Testis (tissue), 5 donors: ENCODE measurements at places on chromosomes 7 and 10. TPM values are rescaled to one million over a fixed set of nuclear protein-coding genes. Genes with fewer than 3 reads are reported as not detected.

GRCh38 chr7:101031082-101031481, 11.2 kb downstream of the MUC17 start:
- no peaks in the 10 kb centered on the region for H3K36me3 ChIP-seq
- H3K4me1 ChIP-seq = no peaks in the 10 kb centered on the region
- H3K4me3 ChIP-seq = no peak overlapping the region
- no peaks in the 10 kb centered on the region for H3K27me3 ChIP-seq

- no peak overlapping the region for H3K4me3 ChIP-seq
- H3K27me3 ChIP-seq = no peaks in the 10 kb centered on the region
- no peak for DNase-seq
- H3K36me3 ChIP-seq = no peaks in the 10 kb centered on the region
- no peaks in the 10 kb centered on the region for H3K4me1 ChIP-seq
- no peak overlapping the region for H3K27ac ChIP-seq
Observed at GRCh38 chr7:143433759-143434158, 9.5 kb upstream of the TAS2R60 start.

DNA sequence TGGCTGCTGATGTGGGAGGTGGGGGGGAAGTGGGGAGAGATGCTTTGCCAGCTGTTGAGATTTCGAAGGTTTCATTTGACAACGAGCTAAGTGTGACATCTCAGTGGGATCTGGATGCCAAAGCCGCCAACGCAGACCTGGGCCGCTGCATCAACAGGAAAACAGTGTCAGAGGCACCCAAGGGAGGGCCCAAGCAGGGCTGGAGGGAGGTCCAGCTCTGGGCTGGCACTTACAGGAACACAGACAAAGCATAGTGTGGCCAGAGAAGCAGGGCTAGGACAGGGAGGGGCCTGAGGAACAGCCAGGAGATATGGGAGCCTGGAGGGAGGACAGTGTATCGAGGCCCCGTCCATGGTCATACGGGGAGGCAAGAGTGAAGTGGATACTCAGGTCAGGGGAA, 73.1 kb downstream of the GTF2IRD1 start:
- no peak for DNase-seq
- H3K27ac ChIP-seq = no peak overlapping the region
- H3K27me3 ChIP-seq = no peaks in the 10 kb centered on the region
- no peak overlapping the region for H3K4me3 ChIP-seq
- H3K4me1 ChIP-seq = no peaks in the 10 kb centered on the region

GRCh38 chr7:44103923-44104859, at the start of gene AEBP1:
Gene AEBP1 (plus strand): TSS chr7:44104345. CDS start chr7:44104666, 321 bp downstream.
- DNase-seq = no peak
- peak within 1 kb of the TSS; percentile 94 for H3K27ac ChIP-seq
- H3K4me1 ChIP-seq = peaks cover 14% of the 10 kb centered on the region
- H3K27me3 ChIP-seq = no peaks in the 10 kb centered on the region

- no peak overlapping the region for H3K4me3 ChIP-seq
- DNase-seq = no peak
- H3K27me3 ChIP-seq = no peaks in the 10 kb centered on the region
- H3K27ac ChIP-seq = no peak overlapping the region
Observed at GRCh38 chr10:48573045-48573444, 31.8 kb downstream of the ARHGAP22 start.

- no peak overlapping the region for H3K27ac ChIP-seq
- H3K36me3 ChIP-seq = no peaks in the 10 kb centered on the region
- H3K4me1 ChIP-seq = no peaks in the 10 kb centered on the region
- H3K27me3 ChIP-seq = no peaks in the 10 kb centered on the region
- no peak overlapping the region for H3K4me3 ChIP-seq
Observed at GRCh38 chr7:129089521-129090212, 34.8 kb upstream of the TNPO3 start.

GRCh38 chr7:112357136-112357535, 93.1 kb upstream of the IFRD1 start:
- no peaks in the 10 kb centered on the region for H3K27me3 ChIP-seq
- H3K4me1 ChIP-seq = no peaks in the 10 kb centered on the region
- H3K27ac ChIP-seq = no peak overlapping the region
- no peak overlapping the region for H3K4me3 ChIP-seq

DNA sequence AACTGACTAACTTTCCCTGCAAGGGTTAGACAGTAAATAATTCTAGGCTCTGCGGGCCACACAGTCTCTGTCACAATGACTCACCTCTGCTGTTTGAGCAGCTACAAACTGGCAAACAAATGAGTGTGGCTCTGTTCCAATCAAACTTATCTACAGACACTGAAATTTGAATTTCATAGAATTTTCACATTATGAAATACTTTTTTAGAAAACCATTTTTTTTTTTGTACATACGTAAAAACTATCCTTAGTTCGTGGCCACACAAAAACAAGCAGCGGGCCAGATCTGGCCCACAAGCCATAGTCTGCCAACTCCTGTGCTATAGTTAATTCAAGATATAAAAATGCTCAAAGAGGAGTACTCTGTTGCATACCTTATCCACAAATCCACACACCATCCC, 32.6 kb downstream of the PIP4K2A start:
- H3K27me3 ChIP-seq = no peaks in the 10 kb centered on the region
- no peak overlapping the region for H3K27ac ChIP-seq

Gene CCM2
- polyA plus RNA-seq = 57.6 TPM

DNA sequence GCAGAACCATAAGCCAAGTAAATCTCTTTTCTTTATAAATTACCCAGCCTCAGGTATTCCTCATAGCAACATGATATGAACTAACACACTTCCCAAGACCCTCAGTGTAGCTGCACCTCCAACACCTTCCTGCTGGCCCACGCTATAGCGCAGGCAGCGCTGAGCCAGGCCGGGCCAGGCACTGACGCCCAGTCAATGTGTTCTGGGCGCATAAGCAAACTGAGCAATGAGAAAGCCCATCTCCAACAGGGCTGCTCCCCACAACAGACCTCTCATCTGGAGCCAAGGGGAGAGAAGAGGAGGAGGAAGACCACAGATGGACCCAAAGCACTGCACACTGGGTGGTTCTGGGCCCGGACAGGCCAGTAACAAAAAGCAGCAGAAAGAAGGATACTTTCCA, 40.8 kb downstream of the FAM53B start:
- no peak overlapping the region for H3K4me3 ChIP-seq
- H3K27ac ChIP-seq = peak overlapping the region; percentile 75
- H3K4me1 ChIP-seq = peaks cover 100% of the 10 kb centered on the region
- H3K36me3 ChIP-seq = no peaks in the 10 kb centered on the region

DNA sequence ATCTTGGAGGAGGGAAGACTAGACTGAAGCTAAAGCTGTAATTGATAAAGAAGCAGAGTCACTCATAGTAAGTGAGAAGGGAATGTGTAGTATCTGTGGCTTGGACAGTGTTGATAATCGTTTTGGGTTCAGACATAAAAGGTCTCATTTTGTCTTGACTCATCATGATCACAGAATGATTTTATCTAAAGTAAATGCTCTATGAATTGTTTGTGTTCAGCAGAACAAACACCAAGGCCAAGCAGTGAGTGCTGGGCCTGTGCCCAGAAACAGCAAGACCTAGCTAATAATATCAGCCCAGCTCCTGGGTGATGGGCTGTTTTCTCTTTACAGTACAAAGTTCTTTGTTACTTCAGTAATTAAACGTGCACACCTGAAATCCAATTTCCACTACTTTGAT, 26.7 kb upstream of the CD36 start:
- H3K36me3 ChIP-seq = no peaks in the 10 kb centered on the region
- H3K4me3 ChIP-seq = no peak overlapping the region
- DNase-seq = peak; percentile 75
- H3K4me1 ChIP-seq = no peaks in the 10 kb centered on the region

Gene LRIT1
- 12.8 TPM for polyA plus RNA-seq

- no peak overlapping the region for H3K27ac ChIP-seq
- no peaks in the 10 kb centered on the region for H3K27me3 ChIP-seq
- H3K4me3 ChIP-seq = no peak overlapping the region
- no peaks in the 10 kb centered on the region for H3K36me3 ChIP-seq
- DNase-seq = no peak
- H3K4me1 ChIP-seq = no peaks in the 10 kb centered on the region
Observed at GRCh38 chr10:24849501-24850299, 102.7 kb downstream of the PRTFDC1 start.

- no peak for DNase-seq
- no peaks in the 10 kb centered on the region for H3K27me3 ChIP-seq
- no peaks in the 10 kb centered on the region for H3K4me1 ChIP-seq
- H3K36me3 ChIP-seq = no peaks in the 10 kb centered on the region
Observed at GRCh38 chr7:14836571-14837189, 65.9 kb downstream of the DGKB start.

Gene WEE2
- 0.20 TPM for polyA plus RNA-seq

GRCh38 chr10:103626178-103626577, 132.7 kb downstream of the NEURL1 start:
- no peak overlapping the region for H3K27ac ChIP-seq
- H3K36me3 ChIP-seq = no peaks in the 10 kb centered on the region
- DNase-seq = no peak
- no peaks in the 10 kb centered on the region for H3K27me3 ChIP-seq
- no peak overlapping the region for H3K4me3 ChIP-seq

DNA sequence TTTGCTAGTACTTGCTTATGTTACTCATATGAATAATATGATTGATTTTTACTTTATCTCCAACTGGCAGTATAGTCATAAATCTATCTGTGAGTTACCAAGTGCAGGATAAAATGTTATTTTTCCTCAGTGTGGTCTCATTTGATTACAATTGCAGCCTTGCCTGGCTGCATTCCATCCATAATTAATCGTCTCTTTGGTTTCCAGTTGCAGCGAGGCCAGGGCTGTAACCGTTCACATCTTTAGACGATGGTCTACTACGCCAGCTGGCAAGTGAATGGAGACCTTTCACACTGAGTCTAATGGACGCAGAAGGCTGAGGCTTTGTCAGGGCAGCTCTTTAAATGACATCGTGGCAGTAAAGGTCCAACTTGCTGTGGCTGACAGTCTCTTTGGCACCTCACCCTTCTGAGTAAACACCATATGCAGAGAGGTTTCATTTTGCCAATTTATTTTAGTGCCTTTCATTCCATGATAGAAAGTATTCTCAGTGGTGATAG, 84.0 kb downstream of the ARL4A start:
- no peaks in the 10 kb centered on the region for H3K4me1 ChIP-seq
- DNase-seq = peak; percentile 33
- no peaks in the 10 kb centered on the region for H3K36me3 ChIP-seq
- no peaks in the 10 kb centered on the region for H3K27me3 ChIP-seq
- H3K27ac ChIP-seq = no peak overlapping the region
- no peak overlapping the region for H3K4me3 ChIP-seq

Gene CCDC172
- 6.7 TPM for polyA plus RNA-seq

- no peaks in the 10 kb centered on the region for H3K27me3 ChIP-seq
- no peaks in the 10 kb centered on the region for H3K36me3 ChIP-seq
- no peak overlapping the region for H3K4me3 ChIP-seq
- peak; percentile 22 for DNase-seq
Observed at GRCh38 chr7:127792528-127793342, 140.7 kb downstream of the SND1 start.

DNA sequence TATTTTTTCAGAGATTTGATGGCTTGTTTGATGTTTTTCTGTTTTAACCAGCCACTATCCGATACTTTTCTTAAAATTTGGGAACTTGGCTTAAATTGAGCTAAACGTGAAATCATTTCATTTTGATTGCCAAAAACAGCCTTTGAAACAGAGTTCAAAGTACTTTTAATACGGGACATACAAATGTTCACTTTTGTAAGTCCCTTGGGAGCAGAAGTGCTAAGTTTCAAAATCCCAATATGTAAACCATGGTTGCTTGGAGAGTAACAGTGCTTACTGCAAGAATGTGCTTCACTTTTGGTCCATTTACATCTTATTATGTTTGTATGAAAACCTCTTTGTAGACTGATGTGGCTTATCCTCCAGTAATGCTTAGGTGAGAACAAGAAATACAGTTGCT, 10.9 kb downstream of the PNPLA8 start:
- no peaks in the 10 kb centered on the region for H3K4me1 ChIP-seq
- H3K27ac ChIP-seq = no peak overlapping the region
- no peak overlapping the region for H3K4me3 ChIP-seq
- H3K36me3 ChIP-seq = no peaks in the 10 kb centered on the region
- DNase-seq = no peak

Gene TACR2
- polyA plus RNA-seq = 0.91 TPM

Gene SLC26A3
- 1.3 TPM for polyA plus RNA-seq

DNA sequence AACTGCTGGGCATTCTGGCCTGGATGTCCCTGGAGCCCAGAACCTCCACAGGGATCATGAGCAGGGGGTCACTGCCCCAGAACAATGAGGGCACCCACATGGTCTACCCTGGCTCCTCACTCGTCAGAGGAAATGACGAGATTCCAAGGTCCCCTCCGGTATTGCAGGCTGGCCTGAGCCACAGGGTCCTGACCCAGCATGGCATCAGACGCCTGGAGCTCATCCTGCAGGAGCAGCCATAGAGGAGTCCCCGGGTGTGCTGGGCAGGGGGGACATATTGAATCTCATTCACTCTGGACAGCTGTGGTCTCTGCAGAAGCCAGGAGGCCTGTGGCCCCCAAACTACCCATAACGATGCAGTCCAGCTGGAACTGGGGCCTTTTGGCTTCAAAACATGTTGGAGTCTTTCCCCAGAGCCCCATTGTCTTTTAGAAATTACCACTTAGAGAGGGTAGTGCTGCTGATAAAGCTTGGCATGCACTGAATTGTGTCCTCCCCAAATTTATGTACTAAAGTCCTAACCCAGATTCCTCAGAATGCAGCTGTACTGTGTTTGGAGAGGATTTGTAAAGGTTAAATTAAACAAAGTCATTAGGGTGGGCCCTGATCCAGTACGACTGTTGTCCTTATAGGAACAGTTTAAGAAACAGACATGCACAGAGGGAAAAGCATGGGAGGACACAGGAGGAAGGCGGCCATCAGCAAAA, 27.7 kb downstream of the ANXA8 start:
- H3K36me3 ChIP-seq = no peaks in the 10 kb centered on the region
- H3K27me3 ChIP-seq = no peaks in the 10 kb centered on the region
- no peak overlapping the region for H3K27ac ChIP-seq
- no peak for DNase-seq
- H3K4me1 ChIP-seq = peaks cover 17% of the 10 kb centered on the region

DNA sequence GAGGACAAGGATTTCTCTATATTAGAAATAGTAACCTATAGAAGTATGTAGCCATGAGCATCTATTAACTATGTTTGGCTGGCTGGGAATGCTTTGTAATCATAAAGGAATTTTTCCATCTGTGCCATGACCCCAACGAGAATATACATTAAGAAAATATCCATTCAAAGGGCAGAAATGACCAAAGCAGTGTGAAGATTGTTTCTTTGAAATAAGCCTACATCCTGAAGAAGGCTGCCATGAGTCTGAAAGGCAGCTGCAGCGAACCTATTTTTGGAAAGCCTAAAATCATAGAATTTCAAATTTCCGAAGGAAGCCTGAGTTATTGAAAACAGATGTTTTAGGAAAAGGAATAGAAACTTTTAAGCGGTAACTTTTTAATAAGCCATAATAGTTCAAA, 244.2 kb upstream of the FOXK1 start:
- H3K4me1 ChIP-seq = no peaks in the 10 kb centered on the region
- H3K27me3 ChIP-seq = no peaks in the 10 kb centered on the region
- H3K36me3 ChIP-seq = no peaks in the 10 kb centered on the region

GRCh38 chr7:138970446-138970845, 10.7 kb downstream of the KIAA1549 start:
- H3K27me3 ChIP-seq = no peaks in the 10 kb centered on the region
- no peak overlapping the region for H3K27ac ChIP-seq
- H3K36me3 ChIP-seq = no peaks in the 10 kb centered on the region
- no peak overlapping the region for H3K4me3 ChIP-seq

GRCh38 chr7:81709836-81710235, 60.0 kb downstream of the HGF start:
- H3K4me1 ChIP-seq = no peaks in the 10 kb centered on the region
- H3K36me3 ChIP-seq = no peaks in the 10 kb centered on the region
- H3K27ac ChIP-seq = no peak overlapping the region

GRCh38 chr7:11005202-11005601, 31.5 kb downstream of the PHF14 start:
- H3K36me3 ChIP-seq = no peaks in the 10 kb centered on the region
- H3K27ac ChIP-seq = no peak overlapping the region
- no peak overlapping the region for H3K4me3 ChIP-seq

Gene SPDYE2
- polyA plus RNA-seq = 19.5 TPM
